Adipocyte (in vitro differentiated cells): ENCODE measurements at places on chromosomes 5 and 9.
A peak's percentile ranks its signal among the peaks of the same experiment; 100 is the strongest.

DNA sequence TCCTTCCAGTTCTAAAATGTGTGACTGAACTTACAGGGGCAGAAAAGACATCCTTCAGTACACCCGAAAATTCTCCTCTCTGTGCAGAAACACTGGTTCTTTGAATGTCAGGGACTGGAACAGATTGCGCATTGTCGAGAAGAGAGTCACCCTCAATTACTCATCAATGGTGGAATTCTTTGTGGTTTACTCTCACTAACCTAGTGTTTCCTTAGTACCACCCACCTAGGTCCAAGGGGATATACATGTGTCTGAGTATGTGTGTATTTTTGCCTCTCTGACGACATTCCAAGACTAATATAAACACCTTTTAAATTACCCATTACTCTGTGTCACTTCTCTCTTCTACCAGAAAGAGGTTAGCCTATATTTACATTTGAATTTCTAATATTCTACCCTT is 660.8 kb downstream of the TLE1 start:
- DNase-seq = peak; percentile 86

GRCh38 chr9:76610011-76610352 is 151.0 kb downstream of the GCNT1 start:
- peak; percentile 85 for DNase-seq

- peak; percentile 75 for DNase-seq
Observed at GRCh38 chr9:104386425-104387069, 117.5 kb upstream of the OR13F1 start.

DNA sequence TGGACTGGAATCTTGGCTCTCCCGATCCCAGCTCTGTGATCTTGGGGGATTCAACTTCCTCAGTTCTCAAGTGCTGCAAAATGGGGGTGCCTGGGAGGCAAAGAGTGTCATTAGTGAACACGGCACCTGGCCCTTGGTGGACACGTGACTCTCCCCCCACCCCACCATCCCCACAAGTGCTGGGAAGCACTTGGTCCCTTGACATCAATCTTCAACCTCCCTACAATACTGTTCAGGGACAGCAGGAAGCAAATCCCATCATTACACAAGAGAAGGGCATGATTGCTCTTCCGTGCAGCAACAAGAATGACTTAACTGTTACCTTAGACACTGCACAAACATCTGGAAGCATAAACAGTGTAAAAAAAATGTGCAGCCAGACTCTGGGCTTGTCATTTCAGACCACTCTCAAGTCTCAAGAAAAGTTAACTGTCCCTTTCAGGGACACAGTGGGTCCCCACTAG is 61.4 kb downstream of the PSMB7 start:
- DNase-seq = peak; percentile 28

DNA sequence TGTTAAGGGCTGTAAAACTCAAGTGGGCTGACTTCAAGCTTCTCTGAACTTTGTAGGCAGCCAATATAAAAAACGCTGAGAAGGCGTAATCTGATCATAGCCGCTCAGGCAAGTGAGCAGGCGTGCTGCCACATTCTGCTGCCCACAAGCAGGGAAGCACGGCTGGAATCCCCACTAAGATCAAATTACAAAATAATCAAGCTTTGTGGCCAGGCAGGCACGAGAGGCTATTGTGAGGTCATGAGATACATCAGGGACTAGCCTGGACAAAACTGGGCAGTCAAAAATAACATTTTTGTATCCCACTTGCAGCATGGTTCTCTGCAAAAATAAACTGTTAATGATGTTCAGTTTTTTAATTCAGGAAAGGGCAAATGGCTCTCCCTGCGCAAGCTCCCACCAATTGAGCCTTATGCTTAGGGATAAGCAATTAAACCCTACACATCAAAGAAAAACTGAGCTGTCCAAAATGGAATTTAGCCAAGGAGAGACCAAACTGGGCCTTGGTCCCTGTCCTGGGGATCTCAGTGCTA is 64.0 kb downstream of the POU5F2 start:
- DNase-seq = peak; percentile 95

- peak; percentile 46 for DNase-seq
Observed at GRCh38 chr9:12740845-12741244, 34.0 kb upstream of the LURAP1L start.

DNA sequence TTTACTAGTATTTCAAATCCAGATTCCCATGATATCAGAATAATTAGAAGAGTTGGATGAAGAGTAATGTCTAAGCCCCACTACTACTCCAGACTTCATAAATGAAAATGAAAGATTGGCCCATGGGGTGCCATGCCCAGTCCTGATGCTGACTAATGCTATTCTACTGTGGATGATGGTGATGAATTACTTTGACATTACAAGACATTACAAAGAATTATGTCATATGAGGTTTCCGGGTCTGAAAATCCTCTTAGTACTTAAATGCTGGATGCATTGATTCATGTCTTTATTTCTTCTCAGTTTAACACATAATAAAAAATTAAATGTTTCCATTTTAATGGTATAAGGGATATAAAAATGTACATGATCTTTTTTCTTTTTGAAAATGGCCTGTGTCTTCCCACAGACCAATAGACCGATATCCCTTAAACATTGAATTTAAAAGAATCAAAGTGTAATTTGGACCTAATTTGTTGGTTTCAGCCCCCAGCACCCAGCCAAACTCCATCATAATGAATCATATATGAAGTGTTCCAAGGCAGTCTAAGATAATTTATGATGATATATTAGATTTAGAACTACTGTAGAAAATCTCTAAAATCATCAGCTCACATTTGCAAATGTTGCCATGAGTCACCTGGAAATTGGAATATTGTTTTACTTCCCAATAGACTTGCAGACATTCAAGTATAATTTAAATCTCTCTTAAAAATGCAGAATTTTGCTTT is 223.6 kb upstream of the SGCD start:
- peak; percentile 16 for DNase-seq

- peak; percentile 55 for DNase-seq
Observed at GRCh38 chr9:124697326-124698200, 73.5 kb downstream of the NR6A1 start.

DNA sequence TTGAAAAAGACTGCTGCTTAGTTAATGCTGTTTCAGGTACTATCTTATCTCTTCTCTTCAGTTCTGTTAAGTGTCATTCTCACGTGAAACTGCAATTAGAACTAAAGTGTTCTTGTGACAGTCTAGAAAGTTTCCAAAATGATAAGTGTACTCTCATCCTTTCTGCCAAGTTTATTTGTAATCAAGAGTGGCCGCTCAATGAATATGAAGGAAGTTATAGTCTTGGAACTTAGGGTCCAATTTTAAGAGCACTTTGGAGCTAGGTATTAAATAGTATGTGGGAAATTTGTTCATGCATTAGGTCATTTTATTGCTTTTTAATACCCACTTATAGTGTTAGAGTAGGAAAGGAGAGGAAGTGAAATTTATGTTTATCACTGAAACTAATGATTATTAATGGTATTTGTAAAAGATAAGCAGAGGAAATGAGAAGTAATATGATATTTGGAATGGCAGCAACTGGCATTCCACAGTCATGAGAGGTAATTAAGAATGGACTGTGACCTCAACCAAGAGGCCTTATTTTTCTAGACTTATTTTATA is 20.4 kb downstream of the XRCC4 start:
- no peak for DNase-seq

DNA sequence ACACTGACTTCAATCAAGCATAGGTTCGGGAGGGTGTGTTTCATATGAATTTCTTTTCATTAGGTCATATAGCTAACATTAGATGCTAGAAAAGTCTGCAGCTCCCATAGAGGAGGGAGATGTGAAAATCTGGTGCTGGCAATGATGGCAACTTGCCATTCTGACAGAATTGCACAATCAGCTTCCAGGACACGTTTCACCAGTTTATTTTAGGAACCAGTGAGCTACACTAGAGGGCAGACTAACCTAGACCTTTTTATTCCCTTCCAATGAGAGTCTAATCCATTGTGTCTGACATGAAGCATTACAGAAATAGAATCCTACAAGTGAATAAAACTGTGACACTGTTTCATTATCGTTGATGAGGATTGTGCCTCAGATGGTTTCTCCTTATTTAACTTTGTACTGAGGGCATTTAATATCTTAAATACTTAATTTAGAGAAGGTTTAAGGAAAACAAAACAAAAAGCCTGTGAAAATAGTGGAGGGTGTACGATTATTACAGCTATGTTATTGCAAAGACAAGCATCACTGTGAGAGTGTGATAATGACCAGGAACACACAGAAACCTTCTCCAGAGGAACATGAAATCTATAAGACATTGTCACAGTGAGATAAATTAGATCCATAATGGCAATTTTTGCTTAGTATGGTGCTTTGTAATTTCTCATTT is 363.3 kb upstream of the RPS23 start:
- peak; percentile 95 for DNase-seq

- DNase-seq = peak; percentile 48
Observed at GRCh38 chr9:88828492-88828974, 162.7 kb upstream of the S1PR3 start.

DNA sequence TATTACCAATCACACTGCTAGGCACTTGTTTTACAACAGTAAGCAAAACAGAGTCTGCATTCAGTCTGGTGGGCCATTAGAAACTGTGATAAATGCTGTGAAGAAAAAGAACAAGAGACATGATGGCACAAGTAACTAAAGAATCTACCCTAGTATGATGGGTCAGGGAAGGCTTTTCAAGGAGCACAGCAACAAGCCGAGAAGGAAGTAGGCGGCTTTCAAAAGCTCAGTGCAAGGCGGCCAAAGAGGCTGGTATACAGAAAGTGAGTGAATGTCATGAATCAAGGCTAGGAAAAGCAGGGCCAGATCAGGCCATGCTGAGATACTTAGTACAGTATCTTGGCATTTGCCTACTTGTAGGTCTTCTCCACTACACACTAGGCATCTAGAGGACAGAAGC is 76.4 kb downstream of the ECPAS start:
- DNase-seq = no peak

DNA sequence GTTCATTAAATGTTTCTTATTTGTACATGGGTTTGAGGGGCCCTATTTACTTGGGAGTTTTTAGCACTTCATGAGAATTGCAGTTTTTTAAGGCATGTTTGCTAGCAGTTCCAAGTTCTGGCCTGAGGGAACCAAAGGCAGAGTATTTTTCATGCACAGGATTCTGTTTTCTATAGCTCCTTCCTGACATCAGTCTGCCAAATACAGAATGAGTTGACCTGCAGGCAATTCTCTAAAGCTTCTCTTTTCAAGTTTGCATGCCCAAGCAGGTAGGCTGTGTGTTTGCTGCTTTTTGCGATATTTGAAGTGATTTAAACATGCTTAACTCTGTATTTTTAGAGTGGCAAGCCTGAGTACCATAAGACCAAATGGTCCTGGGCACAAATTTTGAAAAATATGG is 75.8 kb downstream of the AOPEP start:
- no peak for DNase-seq

- DNase-seq = no peak
Observed at GRCh38 chr9:100774326-100774725, 196.4 kb downstream of the CAVIN4 start.

GRCh38 chr5:114070093-114070722 is 291.7 kb upstream of the KCNN2 start:
- no peak for DNase-seq

DNA sequence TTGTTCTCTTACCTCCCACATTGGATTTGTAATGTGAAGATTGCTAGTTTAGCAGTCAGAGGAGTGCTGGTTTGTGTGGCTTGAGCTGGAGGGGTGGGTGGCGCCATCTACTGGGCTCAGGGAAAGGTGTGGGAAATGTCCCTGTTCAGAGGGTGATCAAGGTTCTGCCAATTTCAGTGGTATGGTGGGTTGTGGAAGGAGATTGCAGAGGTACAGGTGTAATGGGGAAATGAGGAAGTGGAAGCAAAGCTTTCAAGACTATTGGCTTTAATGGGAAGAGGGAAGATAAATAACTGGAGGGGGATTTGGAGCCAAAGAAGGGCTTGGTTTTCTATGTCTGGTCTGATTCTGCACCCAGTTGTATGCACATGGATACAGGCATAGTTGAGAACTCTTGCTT is 76.4 kb downstream of the OSMR start:
- peak; percentile 47 for DNase-seq

DNA sequence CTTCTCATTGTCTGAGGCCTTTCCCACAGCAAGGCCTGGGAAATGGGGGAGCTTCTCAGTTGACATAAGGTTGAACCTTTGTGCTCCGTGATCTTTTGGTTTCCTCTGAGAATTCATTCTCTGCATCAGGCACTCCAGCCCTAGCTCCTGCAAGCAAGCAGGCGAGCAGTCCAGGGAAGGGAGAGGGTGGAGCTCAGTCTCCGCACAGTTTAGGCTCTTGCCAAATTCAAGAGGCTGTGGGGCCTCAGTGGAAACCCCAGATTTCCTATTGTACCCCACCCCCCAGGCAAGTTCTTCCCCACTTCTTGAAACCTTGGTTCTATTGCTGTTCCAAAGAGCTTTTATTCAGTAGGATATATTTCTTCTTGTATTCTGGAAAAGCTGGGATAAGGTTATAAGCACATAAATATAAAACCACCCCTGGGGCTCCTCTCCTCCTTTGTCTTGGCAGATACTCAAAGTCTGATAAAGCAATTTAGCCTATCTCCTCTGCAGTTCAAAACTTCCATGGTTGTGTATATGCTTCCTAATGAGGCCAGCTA is 147.2 kb downstream of the PDZD2 start:
- no peak for DNase-seq

- DNase-seq = no peak
Observed at GRCh38 chr9:68416936-68417564, 60.6 kb downstream of the PGM5 start.

- no peak for DNase-seq
Observed at GRCh38 chr5:103228588-103228987, 30.0 kb upstream of the MACIR start.

DNA sequence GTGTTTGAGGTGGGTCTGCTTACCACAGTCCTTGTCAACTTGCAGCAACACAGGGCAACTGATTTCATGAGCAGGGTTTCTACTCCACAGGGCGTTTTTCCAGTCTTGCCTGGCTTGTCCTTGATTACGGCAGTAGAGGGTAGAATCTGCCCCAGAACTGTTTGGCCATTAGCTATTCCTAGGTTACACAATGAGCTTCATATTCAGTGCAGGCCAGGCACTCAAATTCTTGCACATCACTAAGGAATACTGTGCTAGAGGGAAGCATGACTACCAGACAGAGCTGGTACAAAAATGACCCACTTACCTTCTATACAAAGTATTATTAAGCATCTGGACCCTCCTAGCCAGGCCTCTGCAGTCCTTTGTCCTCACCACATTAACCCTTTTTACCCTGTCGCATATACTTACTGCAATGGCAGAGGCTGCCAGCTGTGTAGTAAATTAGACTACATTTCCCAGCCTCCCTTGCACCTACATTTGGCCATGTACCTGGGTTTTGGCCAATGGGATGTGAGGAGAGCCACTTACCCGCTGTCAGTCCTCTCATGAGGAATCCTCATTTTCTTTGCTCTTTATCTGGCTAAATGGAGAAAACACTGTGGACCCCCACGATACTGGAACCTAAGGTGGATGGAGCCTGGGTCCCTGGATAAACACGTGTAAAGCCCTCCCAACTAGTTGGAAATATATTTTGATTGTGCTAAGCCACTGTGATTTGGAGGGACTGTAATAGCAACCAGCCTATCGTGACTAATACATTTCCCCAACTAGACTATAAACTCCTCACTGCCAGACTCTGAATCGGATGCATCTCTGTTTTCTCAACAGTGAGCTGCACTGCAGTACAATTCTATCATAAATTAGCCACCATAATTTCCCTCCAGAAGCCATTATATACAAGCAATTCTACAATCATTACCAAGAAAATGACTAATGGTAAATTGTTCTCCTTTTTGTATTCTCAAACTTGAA is 218.7 kb downstream of the GLIS3 start:
- no peak for DNase-seq

- DNase-seq = peak; percentile 99
Observed at GRCh38 chr5:141475625-141476131, at the start of gene PCDHGC3. PCDHGC3 (plus strand) TSS chr5:141475966; CDS start chr5:141476117, 151 bp downstream.

- no peak for DNase-seq
Observed at GRCh38 chr9:93391898-93392297, 59.6 kb upstream of the FAM120A start.

GRCh38 chr5:92613546-92613945 is 967.5 kb downstream of the NR2F1-AS1 start:
- no peak for DNase-seq
